ENCODE measurements at places on chromosomes 16 and 17.

GRCh38 chr17:63365366-63366240 lies 80.5 kb downstream of the CYB561 start:
- DNase-seq, result no peak

DNA sequence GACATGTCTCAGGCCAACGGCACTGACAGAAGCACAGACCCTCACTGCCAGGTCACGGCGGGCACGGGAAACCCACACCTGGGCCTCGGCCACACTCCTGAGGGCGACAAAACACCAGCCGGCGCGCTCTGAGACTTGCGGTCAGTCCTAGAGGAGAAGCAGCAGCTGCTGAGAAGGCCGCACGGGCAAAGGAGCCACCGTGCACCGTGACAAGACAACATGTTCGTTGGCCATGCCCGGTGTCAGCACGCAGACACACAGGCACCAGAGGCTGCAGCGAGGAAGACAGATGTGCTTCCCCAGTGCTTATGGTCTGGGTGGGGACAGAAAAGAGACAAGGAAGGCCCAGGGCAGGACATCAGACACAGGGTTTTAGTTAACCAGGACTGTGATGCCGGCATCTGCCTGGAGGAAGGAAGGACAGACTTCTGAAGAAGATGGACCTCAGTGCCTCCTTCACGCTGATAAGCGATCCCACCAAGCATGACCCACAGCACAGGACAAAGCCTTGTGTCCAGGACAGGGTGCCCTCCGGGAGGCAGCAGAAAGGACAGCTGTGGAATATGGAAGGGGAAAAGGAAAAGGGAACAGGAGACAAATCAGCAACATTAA lies 84.0 kb downstream of the ANKRD11 start:
- no peak for DNase-seq

DNA sequence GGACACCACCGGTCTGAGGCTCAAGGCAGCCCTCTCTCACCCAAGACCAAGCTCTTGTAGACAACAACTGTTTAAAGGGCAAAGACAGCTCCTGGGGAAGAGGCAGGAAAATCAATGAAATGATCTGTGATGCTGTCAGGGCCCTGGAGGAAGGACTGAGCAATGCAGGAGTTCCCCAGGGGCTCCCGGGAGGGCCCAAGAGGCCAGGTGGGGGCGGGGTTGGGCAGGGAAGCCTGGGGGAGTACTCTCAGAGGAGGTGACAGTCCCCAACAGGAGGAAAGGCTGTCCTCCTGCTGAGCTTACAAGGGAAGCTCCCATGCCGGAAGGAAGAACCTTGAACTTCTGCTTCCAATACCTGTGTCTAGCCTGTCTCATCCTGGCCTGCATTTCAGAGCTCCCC lies 8.3 kb upstream of the NOS2 start:
- no peak for DNase-seq

GRCh38 chr16:20740007-20740883 lies 1.4 kb downstream of the THUMPD1 start:
- DNase-seq, result peak; percentile 62

- DNase-seq, result no peak
Observed at GRCh38 chr16:46736695-46737094, 11.4 kb downstream of the MYLK3 start.

DNA sequence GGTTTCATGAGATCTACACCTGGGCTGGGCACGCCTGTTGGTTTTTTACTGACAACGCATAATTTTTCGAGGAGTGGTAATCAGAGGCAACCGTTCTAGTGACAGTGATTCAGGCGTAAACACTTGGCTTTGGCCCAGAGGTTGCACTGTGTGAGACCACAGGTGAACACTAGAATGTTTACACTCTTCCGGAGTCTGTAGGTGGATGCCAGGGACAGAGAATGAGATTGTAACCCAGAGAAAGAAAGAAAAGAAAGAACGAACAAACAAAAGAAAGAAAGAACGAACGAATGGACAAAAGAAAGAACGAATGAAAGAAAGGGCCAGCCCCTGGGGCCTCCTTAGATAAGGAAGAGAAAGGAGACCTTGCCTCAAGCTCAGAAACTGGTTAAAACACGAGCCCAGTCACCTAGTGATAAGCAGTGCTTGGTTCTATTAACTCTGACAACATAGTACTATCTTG lies 113.2 kb downstream of the PRKCB start:
- DNase-seq, result no peak

- no peak for DNase-seq
Observed at GRCh38 chr17:3641717-3642486, 5.3 kb downstream of the CTNS start.

DNA sequence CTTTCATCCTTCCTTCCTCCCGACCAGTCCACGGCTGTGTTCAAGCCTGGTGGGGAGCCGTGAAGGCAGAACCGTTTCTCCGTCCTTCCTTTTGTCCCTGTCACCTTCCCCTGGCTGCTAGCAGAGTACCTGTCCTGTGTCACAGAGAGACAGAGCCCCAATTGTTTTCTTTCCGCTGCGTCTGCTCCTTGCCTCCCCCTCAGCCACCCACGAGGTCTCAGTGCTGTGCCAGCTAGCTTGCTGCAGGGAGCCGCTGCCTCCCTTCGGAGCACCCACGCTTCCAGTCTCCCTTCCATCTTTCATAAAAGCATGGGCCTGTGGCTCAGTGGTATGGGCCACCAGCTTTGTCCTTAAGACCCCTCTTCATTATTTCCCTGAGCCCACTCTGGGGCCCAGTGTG lies 62.2 kb downstream of the MPRIP start:
- no peak for DNase-seq

- DNase-seq, result no peak
Observed at GRCh38 chr16:88013091-88013609, 61.9 kb downstream of the BANP start.

GRCh38 chr16:50980666-50981065 lies 170.4 kb downstream of the SALL1 start:
- DNase-seq, result no peak

DNA sequence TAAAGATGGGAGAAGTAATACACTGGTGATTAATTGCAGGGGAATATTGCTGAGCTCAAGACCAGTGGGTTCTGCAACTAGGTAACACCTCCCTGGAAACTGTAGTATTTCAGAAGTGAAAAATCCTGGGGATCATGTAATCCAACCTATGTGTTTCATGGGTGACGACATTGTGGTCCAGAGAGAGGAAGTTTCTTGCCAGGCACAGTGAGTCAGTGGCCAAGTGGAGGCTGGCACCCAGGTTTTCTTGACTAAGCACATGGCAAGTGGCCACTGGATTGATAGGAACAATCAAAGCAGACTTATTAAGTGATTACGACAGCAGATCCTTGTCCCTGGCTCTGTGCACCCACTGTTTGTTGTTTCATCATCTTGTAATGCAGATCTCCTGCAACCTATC lies 14.6 kb upstream of the CIITA start:
- no peak for DNase-seq

- peak; percentile 77 for DNase-seq
Observed at GRCh38 chr16:3637371-3637923, 17.0 kb upstream of the DNASE1 start.

DNA sequence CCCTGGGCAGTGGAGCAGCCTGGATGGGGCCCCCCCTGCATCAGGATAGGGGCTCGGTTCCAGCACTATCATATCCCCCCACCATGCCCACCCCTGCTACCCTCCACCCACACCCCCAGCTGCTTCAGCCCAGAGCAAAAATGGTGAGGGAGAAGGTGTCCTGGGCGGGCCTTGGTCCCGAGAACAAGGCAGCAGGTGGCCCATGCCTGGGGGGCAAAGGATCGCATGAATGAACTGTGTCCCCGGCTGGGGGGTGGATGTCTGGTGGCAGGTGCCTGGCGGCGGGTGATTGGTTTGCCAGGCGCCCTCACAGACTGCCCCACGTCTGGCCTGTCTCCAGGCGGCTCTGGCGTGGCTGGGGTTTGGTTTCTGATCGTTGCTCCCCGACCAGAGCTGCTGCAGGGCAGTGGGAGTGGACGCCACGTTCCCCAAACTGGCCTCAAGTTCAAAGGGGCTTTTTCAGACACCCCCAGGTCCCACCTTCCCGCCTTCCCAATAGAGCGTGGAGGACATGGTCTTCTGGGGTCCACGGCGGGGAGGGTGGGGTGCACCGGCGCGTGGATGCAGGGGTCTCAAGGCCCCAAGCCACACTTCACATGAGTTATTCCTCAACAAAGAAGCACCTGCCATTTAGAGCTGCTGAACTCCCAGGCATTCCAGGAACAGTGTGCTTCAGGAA lies 12.6 kb downstream of the UTS2R start:
- peak; percentile 43 for DNase-seq

GRCh38 chr16:69804297-69804696 lies 42.2 kb downstream of the WWP2 start:
- no peak for DNase-seq

DNA sequence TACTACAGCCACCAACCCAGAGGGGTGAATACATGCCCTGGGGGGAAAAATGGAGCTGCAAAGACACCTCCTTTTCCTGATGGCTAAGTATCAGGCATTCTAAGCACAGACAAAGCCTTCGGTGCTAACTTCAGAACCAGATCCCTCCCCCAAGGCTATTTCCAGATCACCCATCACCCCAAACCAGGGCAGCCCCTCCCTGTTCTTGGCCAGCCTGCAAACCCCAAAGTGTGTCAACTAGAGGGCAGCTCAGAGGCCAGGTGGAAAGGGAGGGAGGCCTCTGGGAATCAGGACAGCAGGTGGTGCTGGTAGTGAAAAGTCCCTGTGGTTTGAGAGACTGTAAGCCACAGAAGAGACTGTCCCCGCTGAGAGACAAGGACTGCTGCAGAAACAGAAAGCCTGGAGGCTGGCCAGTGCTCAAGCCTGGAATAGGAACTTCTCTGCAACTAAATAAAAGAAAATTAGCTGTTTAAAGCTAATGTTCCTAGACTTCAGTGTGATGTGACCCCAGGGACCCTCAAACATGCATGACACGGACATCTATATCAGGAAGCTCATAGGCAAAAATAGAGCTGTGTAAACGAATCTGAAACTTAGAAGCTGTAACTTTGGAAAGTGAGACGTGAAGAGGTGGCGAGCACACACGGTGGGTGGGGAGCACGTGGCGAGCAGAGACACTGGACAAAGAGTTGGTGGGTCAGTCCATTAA lies 9.1 kb downstream of the TUBG1 start:
- peak; percentile 62 for DNase-seq

DNA sequence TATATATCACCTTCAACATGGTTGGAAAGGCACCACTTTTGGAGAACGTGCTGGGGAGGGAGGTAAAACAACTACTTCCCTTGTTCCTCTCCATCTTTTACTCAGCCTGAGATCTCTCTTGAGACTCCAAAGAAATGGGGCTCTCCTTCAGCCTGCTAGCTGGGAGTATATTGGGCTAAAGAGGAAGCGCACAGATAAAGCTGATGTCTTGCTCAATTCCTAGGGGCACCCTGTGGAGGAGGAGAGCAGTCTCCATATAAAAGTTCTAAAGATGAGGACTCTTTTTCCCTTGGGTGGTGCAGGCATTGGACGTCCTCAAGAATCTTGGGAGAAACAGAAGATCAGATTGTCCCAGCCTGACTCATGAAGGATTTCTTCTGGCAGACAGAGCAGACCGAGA lies 4.6 kb upstream of the ETV4 start:
- DNase-seq, result no peak

DNA sequence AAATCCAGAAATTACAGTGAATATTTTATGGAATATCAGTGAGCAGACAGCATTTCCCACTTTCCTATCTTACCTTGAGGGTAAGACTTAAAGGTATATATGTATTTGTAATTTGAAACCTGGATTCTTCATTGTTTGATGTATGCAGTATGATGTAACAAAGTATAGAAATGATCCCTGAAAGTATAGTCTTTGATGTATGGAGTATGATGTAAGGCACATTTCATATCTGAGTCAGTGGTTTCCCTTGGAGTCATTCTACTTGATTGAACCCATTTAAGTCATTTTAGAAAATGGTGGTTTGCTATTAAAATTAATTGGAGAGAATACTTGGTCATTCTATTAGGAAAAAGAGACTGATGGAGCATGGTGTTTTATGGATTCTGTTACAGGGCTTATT lies 10.1 kb downstream of the AMZ2 start:
- no peak for DNase-seq

DNA sequence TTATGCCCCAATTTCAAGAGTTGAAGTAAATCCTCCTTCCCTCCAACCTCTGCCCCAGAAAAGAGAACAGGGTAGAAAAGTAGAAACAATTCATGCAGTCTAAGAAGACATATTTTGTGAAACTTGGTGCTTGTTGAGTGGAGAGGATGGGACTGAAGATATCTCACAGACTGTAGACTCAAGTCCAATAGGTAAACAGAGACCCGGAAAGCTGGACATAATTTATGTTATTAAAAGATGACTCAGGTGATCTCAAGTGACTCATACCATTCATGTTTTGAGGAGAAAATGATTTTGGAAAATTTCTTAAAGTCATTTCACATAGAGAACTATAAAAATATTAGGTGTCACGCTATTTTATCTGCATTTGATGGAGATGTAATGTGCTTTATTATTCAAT lies 203.1 kb upstream of the SOX9 start:
- DNase-seq, result no peak

- DNase-seq, result no peak
Observed at GRCh38 chr17:32268734-32269288, 3.2 kb downstream of the RHBDL3 start.

- no peak for DNase-seq
Observed at GRCh38 chr17:35895636-35896587, 15.8 kb upstream of the CCL5 start.

- DNase-seq, result no peak
Observed at GRCh38 chr16:1218061-1218929, 6.8 kb downstream of the TPSG1 start.

- DNase-seq, result peak; percentile 67
Observed at GRCh38 chr17:58333736-58334207, 5.2 kb upstream of the TSPOAP1 start.

DNA sequence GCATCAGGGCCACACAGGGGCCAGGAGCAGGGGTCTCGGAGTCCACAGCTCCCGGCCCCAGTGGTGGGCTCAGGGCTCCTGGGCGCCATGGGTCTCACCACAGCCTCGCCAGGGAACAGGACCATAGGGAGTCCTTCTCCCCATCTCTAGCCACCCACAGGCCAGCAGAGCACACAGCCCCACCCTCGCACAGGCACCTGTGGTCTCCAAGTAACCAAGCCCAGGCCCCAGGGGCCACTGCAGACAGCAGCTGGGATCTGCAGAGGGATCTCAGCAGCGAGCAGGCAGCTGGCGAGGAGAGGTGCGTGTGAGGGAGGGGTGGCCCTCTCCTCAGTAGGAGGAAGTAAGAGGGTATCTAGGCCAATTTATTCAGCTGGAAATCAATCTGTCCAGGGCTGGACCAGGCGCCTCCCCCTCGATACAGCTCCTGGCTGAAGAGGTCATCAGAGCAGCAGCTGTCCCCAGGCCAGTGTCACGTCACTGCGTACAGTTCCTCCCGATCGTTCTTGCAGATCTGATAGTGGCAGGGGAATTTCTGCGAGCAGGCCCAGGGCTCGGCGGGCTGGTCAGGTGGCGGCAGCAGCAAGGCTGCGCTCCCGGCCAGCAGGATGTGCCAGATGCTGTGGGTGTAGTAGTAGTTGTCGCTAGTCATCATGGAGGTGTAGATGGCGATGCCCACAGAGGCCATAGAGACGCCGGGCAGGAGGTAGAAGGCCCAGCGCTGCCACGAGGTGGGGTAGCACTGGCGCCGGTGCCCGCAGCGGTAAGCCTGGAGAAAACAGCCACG lies 1.4 kb upstream of the MRPL28 start:
- DNase-seq, result peak; percentile 46

Measured in NAMALWA (cell line).